ENCODE measurements at places on chromosomes 13 and 19.

GRCh38 chr19:45469945-45470761 is 2.4 kb downstream of the FOSB start:
- DNase-seq, result no peak

- DNase-seq, result no peak
These were observed 10.9 kb downstream of the B3GNT8 start for GRCh38 chr19:41416194-41416674.

- no peak for DNase-seq
These were observed 406.2 kb downstream of the KLF5 start for GRCh38 chr13:73464758-73465616.

- no peak for DNase-seq
These were observed 97.3 kb downstream of the TDRD3 start for GRCh38 chr13:60494296-60494695.

GRCh38 chr19:53553156-53553555 is 15.2 kb downstream of the ZNF331 start:
- DNase-seq, result no peak

GRCh38 chr13:99065235-99066015 is 87.6 kb upstream of the DOCK9 start:
- no peak for DNase-seq

DNA sequence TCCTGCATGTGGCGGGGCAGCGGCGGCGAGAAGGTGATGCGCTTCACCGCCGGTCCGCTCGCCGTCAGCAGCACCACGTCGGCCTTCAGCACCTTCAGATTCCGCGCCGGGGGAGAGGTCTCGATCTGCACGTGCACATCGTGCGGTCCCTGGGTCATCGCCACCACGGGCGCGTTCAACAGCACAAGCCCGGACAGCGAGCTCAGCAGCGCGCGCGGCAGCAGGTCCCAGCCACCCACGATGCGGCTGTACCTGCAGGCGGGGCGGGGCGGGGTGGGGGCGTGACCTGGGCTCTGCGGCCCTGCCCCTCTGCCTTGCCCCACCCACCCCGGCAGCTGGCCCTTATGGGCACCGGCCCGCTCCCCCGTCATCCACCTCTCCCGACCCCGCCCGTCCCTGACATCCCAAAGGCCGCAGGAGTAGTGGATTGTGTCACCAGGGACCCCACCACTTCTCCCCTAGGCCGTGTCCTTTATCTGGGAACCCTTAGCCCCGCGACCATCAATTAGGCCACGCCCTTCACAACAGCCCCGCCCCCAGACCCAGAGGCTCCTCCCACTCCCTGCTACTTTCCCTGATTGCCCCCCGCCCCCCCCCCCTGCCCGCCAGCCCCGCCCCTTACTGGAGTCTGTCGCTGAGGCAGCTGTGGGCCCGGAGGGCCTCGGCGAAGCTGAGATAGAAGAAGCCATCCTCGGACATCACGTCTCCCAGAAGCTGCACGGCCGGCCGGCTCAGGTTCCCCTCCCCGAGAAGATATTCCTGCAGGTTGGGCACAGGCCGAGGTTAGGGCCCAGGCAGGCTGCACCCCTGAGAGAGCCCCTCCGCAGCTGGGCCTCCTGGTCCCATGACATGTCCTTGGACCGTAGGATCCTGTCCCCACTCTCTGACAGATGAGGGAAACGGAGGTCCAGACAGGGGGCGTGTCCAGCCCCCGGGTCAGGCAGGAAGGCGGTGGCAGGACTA is 6.1 kb downstream of the IL4I1 start:
- no peak for DNase-seq

GRCh38 chr13:97288486-97288900 is 66.4 kb downstream of the MBNL2 start:
- DNase-seq, result no peak

GRCh38 chr19:45952686-45953505 is 20.8 kb downstream of the NOVA2 start:
- no peak for DNase-seq

- DNase-seq, result no peak
These were observed 254.2 kb downstream of the ITGBL1 start for GRCh38 chr13:101706651-101707050.

GRCh38 chr19:7979559-7979958 is 25.9 kb downstream of the ELAVL1 start:
- DNase-seq, result no peak

GRCh38 chr13:73465617-73465971 is 406.8 kb downstream of the KLF5 start:
- DNase-seq, result no peak

GRCh38 chr13:111288276-111288675 is 32.2 kb upstream of the TEX29 start:
- peak; percentile 64 for DNase-seq

GRCh38 chr13:22939157-22939556 is 241.6 kb upstream of the SGCG start:
- no peak for DNase-seq

- no peak for DNase-seq
These were observed 12.7 kb downstream of the LAIR1 start for GRCh38 chr19:54352041-54352440.

DNA sequence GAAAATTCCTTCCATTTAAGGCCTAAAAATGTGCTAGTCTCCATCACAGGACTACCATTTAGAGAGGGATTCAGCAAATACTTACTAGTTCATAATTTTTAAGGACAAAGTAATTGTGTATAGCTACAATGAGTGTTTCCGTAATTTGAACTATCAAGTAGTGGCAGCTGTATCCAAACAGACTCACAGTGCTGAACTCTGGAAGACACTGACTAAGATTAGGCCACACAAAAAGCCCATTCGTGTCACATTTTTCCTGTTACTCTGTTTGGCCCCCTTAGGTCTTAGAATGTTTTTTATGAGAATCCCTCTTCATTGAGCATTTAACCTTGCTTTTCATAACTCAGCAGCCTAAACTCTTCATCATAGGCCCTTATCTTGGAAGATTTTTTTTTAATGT is 731.2 kb upstream of the PCDH9 start:
- no peak for DNase-seq

DNA sequence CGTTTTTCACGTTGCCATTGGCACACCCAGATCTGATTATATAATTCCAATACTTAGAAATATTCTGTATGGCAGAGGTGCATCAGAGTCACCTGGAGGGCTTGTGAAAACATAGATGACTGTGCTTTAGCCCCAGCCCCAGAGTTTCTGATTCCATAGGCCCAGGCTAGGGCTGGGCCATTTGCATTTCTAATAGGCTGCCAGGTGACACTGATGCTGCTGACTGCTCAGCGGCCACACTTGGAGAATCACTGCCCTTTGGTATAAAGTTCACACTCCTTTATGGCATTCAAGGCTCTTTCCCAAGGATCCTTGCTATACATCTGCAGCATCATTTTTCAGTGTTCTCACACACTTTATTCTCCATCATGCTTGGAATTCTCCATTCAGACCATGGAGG is 137.1 kb downstream of the AKAP11 start:
- DNase-seq, result no peak

- no peak for DNase-seq
These were observed 676 bp downstream of the CD320 start for GRCh38 chr19:8307400-8307964.

DNA sequence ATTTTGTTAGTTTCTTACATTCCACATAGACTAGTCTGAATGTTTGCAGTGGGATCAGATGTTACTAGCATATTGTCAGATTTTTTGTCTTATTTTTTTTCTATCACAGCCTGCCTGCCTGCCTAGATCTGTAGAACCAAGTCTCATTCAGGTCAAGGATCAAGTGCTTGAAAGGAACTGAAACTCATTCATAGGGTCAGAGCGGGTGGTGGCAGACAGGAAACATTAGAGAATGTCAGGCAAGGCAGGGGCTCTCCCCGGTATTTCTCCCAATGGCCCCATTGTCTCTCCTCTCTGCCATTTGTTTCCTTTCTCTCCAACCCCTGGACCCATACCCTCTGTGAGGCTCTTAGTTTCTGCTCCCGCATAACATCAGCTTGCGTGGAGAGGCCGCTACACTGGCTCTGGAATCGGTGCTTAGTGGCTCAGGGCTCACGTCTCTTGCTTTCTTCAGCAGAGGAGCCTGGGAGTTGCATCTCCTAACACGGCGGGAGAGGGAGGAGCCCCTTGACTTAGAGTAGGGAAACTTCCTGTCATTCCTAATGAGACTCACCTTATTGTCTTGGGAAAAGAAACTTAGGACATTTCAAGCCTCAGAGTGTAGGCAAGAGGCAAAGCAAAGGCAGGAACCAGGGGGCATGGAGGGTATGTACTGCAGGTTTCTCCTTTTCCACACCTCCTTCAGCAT is 35.6 kb upstream of the SPATA13 start:
- no peak for DNase-seq

DNA sequence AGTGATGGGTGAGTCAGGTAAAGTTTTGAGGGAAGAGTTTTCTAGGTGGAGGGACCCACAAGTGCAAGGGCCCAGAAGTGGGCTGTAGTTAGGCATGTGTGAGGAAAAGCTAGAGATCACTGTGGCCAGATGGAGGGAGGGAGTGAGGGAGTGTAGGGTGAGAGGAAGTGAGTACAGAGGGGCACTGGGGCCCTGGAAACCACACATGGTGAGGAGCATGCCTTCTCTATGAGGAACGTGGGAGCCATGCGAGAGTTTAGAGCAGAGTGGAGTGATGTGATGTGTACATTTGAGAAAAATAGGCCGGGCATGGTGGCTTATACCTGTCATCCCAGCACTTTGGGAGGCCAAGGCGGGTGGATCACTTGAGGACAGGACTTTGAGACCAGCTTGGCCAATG is 14.7 kb upstream of the SHKBP1 start:
- no peak for DNase-seq

DNA sequence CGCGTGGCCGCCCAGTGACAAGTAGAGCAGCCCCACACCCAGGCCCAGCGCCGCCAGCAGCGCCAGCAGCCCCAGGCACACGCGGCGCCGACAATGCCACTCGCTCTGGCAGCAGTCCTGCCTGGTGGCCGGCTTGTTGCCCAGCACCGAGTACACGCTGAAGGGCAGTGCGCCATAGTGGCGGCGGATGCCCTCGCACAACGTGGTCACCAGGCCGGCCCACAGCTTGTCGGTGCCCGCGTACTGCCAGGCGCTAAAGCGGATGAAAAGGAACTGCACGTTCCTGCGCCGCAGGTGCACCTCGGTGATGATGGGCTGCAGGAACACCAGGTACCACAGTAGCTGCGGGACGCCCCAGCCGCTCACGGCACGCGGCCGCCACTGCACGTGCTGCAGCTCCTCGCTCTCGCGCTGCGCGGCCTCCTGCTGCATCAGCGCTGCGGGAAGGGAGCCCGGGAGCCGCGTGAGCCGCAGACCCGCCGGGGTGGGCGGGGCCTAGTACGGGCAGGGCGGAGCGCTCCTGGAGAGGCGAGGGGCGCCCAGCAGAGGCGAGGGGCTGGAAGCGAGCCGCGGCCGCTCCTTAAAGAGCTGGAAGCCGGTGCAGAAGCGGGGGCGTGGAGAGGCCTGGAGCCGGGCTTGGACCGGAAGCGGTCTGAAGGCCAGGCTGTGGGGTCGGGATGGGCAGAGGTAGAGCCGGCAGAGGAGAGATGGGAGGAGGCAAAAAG is 7.3 kb downstream of the NKPD1 start:
- no peak for DNase-seq

DNA sequence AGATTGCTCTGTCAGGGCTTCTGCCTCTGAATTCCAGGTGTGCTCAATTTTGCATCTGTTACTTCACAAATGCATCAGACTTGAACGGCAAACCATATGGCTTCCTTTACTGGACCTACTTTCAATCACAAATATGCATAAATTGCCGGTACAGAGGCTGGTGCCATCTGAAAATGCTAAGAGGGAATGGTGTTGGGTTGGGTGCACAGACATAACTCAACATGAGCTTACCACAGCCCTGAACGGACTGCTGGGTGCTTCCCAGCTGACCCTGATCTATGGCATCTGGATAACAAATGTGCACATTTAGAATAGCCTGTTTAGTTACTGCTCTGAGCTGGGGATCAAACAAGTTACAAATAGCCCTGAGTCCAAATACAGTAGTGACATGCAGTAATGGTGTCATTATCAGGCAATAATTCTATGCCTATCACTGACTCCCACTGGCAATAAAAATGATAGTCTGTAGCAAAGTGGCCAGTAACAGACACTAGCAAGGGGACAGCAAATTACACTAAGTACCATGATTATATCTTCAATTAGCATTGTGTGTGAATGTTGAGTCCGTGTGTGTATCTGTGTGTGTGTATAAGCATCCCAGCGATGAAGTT is 927.3 kb downstream of the DIAPH3 start:
- no peak for DNase-seq

DNA sequence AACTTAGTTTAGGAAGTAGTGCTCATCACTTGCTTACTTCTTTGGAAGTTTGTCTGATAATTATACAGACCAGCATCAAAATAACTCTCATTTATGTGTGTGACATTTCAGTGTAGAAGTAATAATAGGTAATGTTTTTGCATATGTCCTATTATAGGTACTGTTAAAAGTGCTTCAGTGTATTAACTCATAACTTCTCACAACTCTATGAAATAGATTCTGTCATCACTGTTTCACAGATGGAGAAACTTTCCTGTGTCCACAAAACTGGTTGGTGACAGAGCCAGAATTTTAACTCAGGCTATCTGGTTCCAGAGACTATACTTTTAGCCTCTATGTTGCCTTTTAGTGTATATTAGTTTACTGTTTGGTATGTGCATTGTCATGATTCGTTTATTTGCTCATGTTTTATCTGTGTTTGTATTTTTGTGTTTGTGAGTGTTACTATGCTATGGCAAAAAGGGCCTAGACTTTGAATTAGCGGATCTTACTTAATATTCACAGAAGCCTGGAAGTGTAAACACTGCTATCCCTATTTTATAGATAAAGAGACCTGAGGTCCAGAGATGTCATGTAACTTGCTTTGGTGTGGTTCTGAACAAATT is 12.7 kb downstream of the LPAR6 start:
- no peak for DNase-seq

DNA sequence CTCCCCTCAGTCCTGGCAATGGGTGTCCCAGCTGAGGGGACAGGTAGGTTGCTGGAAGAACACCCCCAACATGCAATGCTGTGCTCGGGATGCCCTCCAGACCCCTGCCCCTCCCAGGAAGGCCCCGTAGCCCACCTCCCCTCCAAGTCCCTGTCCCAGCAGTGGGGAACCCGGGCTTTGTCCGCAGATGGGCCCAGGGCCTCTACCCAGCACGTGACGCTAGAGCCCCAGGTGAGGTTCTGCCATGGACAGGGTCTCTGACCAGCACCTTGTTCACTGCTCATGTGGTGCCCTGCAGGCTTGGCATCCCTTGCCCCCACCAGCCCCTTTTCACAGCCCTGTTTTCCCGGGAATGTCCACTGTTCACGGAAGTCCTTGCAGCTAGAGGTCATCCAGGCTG is 220.0 kb upstream of the SGCG start:
- no peak for DNase-seq

All from DMS79 (cell line).